Stimulated activated CD4-positive, alpha-beta T cell treated with anti-CD3 and anti-CD28 coated beads, Interleukin-1b, Interleukin-23, amount 100 ng/mL, for 1 hour (primary cell): ENCODE measurements at places on chromosomes 16 and 17.

DNA sequence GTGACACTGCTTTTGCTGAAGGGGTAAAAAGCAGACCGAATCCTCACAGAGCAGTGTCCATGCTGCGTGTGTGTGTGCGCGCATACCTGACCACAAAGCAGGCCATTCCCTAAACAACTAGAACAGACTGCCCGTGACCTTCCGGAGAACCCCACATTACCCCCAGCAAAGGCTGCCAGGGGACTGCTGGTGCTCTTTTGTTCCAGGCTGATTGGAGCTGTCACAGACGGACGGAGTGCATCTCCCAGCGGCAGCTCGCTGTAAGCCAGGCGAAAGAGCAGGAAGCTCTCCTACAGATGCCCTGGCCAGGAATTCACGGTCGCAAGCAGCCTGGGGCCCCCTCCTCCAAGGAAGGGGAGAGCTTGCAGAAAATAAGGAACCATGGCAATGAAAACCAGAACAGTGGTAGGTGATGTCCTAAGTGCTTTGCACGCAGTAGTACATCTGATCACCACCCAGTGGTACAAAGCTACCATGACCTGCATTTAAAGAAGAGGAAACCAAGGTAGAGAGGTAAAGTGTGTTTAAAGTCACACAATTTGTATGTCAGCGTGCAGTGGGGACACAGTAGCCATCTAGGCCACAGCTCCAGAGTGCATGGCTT is 153.4 kb upstream of the DYNLRB2 start:
- DNase-seq, result no peak

DNA sequence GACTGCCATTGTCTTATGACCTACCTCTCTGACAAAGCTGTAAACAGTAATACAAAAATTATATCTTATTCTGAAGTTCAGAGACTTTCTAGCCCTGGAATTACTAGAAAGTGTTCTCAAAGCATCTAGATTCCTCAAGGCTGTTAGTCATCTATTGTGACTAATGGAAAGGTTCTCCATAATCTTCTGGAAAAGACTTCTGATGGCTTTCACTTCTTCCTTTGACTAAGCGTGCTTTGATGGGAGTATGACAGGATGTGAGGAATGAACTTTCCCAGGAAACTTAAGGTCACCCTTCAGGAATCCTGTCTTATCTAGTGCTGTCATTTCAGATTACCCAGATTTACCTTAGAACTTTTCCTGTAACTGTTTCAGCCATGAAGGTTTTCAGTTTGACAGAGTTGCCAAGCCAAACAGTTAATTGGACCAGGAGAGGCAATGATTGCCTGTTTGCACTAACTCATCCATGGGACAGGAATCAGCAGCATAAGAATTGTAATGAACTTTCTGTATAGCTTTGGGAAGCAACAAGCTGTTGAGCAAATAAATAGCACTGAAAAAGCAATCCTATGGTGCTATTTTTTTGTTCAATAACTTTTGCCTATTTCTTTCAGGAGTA is 43.5 kb downstream of the AP2B1 start:
- no peak for DNase-seq

DNA sequence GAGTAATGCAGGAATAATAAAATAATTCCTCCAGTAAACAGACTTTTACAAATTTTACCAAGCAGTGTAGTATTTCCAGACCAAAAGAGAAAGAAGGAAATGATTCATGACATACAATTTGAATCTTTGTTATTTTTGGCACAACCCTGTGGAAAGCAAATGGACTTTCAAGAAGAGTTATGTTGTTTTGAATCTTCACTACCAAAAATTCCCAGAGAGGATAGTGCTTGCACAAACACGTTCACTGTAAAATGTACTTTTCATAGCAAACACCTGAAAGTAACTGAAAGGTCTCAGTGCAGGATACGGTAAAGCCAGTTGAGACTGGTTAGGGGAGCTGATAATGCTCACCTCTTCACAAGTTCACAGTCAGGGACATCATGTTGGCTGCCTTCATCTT is 107.1 kb downstream of the USP22 start:
- no peak for DNase-seq

DNA sequence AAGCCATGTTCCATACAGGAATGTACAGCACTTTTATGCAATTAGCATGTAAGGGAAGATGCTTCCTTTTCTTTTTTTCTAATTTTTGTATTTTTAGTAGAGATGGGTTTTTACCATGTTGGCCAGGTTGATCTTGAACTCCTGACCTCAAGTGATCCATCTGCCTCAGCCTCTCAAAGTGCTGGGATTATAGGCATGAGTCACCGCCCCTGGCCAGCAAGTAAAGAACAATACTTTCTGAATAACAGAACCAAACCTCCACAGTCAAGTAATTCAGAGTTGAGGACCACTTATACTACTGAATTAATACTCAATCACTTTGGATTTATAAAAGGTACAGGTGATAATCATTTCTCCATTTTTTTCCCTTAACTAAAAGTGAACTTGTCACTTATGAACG is 13.0 kb downstream of the C16orf87 start:
- DNase-seq, result no peak

DNA sequence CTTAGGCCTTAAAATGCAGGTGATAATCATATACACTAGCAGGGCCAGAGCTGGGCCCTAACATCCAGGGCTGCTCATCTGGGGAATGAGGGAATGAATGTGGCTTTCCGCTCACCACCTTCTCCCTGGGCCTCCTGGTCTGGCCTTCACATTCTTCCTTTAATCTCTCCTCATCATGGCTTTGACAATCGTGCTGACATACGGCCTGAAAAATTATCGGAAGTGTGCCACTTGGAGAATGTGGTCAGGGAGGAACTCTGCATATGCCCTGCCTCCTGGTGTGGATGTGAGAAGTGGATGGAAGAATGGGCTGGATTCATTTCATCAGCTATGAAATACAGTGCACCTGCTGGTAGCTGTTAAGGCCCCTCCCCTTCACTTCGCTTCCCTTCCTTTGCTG is 2.4 kb downstream of the WSCD1 start:
- no peak for DNase-seq

- no peak for DNase-seq
Observed at GRCh38 chr17:13599864-13600263, 1.9 kb downstream of the HS3ST3A1 start.

DNA sequence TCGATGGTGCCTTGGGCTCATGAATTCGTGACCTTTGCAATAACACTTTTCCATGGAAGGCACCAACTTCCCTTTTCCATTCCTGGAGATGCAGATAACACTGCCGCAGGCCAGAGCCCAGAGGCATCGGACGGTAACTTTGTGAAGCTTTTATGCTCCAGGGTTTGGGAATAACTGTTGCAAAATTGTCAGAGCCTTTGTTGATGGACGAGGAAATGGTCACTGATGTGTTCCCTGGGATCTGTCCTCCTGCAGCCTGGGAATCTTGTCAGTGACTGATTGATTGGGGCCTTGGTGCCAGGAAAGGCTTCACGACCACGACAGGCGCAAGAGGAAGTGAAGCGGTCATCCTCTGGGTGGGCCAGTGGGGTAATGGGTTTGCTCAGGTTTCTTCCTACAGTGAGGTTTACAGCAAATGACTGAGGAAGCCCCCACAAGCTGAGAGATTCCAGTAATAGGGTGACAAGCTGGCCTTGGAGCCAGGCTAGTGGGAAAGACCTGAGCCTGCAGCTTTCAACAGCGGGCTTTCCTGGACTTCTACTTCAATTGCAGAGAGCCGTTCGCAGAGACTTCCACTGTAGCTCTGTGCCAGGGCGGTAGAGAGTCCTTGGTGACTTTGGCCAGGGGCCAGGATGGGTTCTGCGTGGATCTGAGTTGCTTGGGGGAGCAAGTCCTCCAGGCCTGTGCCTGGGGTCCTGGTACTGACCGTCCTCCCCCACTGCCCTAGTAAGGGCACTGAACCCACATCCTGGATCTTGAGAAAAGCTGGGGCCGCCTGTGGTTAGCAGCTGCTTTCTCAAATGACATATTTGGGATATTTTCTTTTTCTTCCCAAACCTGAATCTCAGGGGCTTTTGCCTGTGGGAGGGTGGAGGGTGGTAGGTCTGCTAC is 37.6 kb downstream of the PGS1 start:
- DNase-seq, result no peak

DNA sequence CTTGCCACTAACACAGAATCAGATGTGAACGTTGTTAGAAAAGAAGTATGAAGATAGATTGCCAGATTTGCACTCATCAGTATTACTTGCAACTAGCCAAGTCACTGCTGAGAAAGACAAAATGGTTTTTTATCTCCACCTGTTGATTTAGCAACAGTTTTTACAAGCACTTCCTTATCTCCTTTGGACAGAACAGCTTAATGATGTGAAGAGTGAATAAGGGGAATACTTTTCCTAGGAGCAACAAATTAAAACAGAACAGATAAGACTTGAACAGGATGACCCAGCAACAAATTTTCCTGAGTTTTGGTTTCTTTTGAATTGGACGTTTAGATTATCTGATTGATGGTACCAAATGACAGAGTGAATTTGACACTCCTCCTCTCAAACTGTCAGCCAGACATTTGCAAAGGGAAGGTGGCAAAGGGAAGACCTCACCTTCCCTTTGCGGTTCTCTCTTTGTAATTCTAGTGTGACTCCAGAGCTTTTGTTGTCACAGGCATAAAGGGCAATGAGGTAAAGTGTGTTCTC is 130.6 kb downstream of the NLK start:
- no peak for DNase-seq

DNA sequence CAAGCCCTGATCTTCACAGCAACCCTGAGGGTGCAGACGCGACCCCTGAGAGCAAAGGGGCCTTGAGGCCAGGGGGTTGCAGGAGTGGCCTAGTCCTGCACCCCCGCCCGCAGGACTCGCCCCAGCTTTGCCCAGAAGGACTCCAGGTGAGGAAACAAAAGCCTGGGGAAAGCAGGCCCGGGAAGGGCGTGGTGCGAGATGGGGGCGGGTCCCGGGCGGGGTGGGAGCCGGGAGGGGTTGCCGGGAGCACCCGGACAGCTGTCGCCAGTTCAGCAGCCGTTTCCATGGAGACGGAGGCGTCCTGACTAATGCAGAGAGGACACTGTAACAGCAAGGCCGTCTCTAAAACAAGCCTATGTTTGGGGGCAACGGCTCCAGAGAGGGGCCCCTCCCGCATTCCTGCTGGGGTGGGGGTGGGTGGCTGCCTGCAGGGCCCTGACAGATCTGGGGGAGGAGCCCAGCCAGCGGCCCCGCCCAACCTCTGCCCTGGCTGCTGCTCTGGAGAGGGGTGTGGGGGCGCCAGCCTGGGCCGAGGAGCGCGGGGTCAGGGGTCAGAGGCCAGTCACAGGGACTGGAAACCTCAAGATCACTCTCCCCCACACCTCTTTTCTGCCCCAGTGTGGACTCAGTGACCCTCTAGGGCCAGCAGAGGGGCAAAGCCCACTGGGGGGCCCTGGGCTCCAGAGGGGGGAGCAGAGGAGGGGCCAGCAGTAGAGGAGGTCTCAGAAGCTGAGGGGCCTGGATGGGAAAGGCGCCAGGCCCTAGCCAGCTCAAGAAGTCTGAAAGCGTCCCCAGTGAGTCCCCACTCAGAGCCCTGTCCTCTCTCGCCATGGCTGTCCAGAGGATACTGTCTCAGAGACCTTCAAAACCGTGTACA is 3.1 kb upstream of the TPPP3 start:
- DNase-seq, result no peak

- no peak for DNase-seq
Observed at GRCh38 chr16:12016291-12016947, 39.9 kb downstream of the SNX29 start.

DNA sequence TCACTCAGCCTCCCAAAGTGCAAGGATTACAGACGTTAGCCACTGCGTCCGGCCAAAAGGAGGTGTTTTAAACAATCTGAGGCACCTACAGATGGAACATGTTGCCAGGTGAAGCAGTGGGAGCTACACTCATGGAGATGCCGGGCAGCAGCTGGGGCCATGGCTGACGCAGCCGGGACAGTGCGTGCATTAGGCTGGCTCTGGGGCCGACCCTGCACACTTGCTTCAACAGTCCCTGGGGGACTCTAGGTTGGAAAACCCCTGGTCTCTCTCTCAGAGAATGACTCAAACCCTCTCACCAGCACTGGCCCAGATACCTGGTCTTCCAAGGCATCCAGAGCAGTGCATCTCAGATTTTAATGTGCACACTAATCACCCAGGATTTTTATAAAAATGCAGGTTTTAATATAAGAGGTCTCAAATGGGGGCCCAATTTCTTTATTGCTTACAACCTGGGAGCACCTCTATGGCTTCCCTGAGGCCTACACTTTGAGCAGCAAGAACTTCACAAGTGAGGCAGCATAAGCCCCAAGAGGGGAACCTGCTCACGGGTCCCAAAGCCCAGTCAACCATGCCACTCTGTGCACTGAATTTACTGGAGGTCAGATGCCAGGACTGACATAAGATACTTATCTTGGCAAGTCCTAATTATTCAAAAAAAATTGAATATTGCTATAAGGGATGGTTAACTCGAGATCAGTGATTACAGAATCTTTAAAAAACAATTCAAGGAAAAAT is 70.8 kb upstream of the TRAP1 start:
- DNase-seq, result no peak

DNA sequence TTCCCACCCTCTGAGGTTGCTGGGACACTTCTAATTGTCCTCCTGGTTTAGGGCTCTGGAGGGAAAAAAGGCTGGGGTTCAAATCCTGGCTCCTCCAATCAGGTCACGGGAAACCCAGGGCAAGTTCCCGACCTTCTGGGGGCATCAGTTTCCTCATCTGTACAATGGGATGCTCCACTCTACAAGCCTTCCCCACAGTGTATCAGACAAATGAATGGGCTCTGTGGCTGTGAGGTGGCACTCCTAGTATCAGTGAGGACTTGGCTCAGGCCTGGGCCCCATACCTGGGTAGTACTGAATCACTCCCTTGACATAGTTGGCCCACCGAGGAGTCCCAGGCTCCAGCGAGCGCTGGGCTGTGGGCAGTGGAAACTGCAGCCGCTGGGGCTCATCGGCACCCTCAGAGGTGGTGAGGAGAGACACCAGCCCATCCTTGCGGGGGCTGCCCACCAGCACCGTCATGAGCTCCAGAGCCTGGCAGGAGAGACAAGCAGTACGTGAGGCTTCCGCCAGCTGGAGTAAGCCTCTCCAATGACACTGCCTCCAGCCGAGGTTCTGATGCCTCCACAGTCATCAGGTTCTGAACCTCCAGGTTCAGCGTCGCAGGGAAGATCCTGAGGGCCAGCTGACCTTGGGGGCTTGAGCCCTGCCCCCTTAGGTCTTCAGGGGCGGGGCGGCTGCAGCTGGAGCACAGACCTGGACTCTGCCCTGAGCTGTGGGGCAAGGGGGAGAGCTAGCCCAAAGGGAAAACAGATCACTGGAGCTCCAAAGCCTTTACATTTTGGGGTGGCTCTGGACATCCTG is 1.2 kb downstream of the GALK1 start:
- DNase-seq, result no peak

GRCh38 chr17:13311306-13311705 is 290.4 kb downstream of the HS3ST3A1 start:
- DNase-seq, result no peak
